ENCODE measurements at places on chromosomes 6 and 20. TPM values are rescaled to one million over a fixed set of nuclear protein-coding genes. Genes with fewer than 3 reads are reported as not detected.

DNA sequence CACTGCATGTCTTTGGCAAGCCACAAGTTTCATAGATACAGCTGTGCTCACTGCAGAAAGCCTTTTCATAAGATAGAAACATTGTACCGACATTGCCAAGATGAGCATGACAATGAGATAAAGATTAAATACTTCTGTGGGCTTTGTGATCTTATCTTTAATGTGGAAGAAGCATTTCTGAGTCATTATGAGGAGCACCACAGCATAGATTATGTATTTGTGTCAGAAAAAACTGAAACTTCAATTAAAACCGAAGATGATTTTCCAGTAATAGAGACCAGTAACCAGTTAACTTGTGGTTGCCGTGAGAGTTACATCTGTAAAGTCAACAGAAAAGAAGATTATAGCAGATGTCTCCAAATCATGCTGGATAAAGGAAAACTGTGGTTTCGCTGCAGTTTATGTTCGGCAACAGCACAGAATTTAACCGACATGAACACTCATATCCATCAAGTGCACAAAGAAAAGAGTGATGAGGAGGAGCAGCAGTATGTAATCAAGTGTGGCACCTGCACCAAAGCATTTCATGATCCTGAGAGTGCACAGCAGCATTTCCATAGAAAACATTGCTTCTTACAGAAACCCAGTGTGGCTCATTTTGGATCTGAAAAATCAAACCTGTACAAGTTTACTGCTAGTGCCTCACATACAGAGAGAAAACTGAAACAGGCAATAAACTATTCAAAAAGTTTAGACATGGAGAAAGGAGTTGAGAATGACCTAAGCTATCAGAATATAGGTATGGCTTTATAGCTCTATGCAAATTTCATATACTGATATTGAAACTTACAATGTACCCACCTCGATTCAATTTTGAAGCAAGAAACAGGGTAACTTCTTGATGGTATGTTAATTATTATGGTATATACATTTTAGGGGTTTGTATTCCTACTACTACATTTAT lies 23.9 kb upstream of the BAG2 start:
- H3K27ac ChIP-seq = no peak overlapping the region
- no peak overlapping the region for H3K4me3 ChIP-seq
- H3K4me1 ChIP-seq = no peaks in the 10 kb centered on the region
- H3K27me3 ChIP-seq = no peaks in the 10 kb centered on the region
- H3K36me3 ChIP-seq = peaks cover 39% of the 10 kb centered on the region

- no peak for DNase-seq
- no peaks in the 10 kb centered on the region for H3K36me3 ChIP-seq
Observed at GRCh38 chr20:63968928-63969760, 586 bp downstream of the ZNF512B start.

The NRSN1 gene
- total RNA-seq = 0.17 TPM

DNA sequence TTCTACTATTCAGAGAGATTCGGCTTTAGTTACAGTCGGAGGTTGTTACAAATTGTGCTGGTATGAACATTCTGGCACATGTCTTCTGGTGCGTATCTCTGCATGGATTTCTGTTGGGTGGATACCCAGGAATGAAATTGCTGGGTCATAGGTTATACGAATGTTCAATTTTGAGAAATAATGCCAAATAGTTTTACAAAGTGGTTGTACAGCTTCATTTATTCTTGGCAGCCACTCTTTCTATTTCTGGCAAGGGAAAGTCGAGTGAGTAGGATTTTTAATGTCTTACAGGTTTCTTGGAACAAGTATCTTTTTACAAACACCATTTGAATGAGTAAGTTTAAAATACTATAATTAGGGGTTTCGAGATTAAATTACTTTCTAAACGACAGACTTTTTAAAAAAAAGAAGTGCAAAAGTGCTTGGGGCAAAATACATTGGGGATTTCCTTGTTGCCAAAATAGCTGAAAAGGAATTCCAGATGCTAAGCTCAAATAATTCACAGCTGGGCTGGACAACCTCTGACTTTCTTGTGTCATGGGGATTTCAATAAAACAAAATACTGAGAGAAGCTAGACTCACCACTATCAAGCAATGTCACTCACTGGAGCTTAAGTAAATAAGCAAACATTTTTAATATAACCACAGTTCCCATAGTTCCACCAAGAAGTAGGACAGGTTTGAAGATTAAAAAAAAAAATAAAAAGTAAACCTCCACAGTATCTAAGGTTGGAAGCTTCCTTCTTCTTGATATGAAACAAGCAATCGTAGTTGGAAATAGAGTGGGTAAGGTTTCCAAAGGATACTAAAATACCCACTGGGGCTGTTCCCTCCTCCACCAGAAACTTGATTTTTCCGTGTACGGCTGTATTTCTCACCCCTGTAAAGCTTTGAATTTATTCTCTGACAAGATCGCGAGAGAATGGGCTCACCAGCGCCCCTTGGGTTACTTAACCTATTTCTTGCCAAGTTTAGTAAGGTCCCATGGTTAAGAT lies 21.6 kb upstream of the GFOD1 start:
- H3K4me1 ChIP-seq = peaks cover 24% of the 10 kb centered on the region
- peak overlapping the region; percentile 12 for H3K27ac ChIP-seq
- H3K4me3 ChIP-seq = no peak overlapping the region
- no peaks in the 10 kb centered on the region for H3K36me3 ChIP-seq
- no peaks in the 10 kb centered on the region for H3K27me3 ChIP-seq
- DNase-seq = peak; percentile 32

- no peak for DNase-seq
- no peaks in the 10 kb centered on the region for H3K36me3 ChIP-seq
- no peaks in the 10 kb centered on the region for H3K27me3 ChIP-seq
- H3K4me3 ChIP-seq = no peak overlapping the region
- H3K4me1 ChIP-seq = peaks cover 15% of the 10 kb centered on the region
- no peak overlapping the region for H3K27ac ChIP-seq
Observed at GRCh38 chr6:130671577-130671976, 155.6 kb upstream of the SMLR1 start.

DNA sequence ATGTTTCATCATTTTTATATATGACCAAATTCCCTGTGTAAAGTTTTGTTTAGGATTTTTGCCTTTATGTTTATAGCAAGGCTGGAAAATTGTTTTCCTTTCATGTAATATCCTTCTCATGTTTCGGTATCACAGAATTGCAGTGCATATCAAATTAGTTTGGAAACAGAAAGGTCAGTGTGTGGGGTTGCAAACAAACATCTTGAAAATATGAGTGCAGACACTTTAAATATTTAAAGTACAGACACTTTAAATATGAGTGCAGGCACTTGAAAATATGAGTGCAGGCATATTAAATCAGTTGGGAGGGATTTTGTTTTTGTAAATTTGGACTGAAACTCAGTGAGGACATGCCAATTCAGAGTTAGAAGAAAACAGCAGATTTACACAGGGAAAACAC lies 6.5 kb downstream of the SLPI start:
- no peaks in the 10 kb centered on the region for H3K36me3 ChIP-seq
- H3K27me3 ChIP-seq = peaks cover 12% of the 10 kb centered on the region
- no peak for DNase-seq
- no peak overlapping the region for H3K27ac ChIP-seq
- H3K4me3 ChIP-seq = no peak overlapping the region

DNA sequence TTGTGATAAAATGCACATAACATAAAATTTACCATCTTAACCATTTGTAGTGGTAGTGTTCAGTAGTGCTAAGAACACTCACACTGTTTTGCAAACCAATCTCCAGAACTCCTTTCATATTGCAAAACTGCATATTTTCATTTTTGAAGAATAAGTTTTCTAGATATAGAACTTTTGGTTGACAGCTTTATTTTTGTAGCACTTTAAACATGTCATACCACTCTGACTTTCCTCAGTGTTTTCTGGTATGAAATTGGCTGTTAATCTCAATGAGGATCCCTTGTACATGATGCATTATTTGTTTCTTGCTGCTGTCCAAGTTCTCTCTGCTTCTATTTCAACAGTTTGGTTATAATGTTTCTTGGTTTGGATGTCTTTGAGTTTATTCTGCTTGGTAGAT lies 45.1 kb upstream of the MICB start:
- H3K4me3 ChIP-seq = no peak overlapping the region
- H3K27ac ChIP-seq = no peak overlapping the region
- no peaks in the 10 kb centered on the region for H3K4me1 ChIP-seq
- DNase-seq = no peak
- no peaks in the 10 kb centered on the region for H3K36me3 ChIP-seq

The GNAS-AS1 gene
- 6.1 TPM for total RNA-seq

The TSBP1 gene
- total RNA-seq = not detected

DNA sequence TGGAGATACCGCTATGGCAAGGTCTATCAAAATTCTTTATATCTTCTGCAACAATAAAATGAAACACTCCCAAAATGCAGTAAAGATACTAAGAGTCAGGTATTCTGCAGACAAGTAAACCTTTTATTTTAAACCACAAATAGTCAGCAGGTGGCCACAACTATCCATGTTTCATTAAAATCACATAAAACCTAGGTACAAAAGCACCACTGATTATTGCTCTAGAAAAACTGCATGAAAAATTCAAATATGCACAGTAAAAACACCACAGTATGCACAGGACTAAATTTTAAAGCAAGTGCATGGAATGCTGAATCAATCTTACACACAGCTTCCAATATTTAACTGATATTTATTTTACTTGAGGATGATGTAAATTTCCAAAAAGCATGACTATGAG lies 33.3 kb downstream of the HMGN3 start:
- H3K4me3 ChIP-seq = no peak overlapping the region
- no peak for DNase-seq
- H3K4me1 ChIP-seq = peaks cover 14% of the 10 kb centered on the region
- no peaks in the 10 kb centered on the region for H3K27me3 ChIP-seq
- H3K27ac ChIP-seq = no peak overlapping the region

- H3K4me1 ChIP-seq = peaks cover 20% of the 10 kb centered on the region
- DNase-seq = no peak
- no peak overlapping the region for H3K27ac ChIP-seq
- no peak overlapping the region for H3K4me3 ChIP-seq
- no peaks in the 10 kb centered on the region for H3K27me3 ChIP-seq
Observed at GRCh38 chr6:22451962-22452361, 117.4 kb upstream of the HDGFL1 start.

GRCh38 chr20:47317127-47317895 lies 39.2 kb downstream of the ZMYND8 start:
- no peak for DNase-seq
- H3K27me3 ChIP-seq = no peaks in the 10 kb centered on the region
- peaks cover 66% of the 10 kb centered on the region for H3K4me1 ChIP-seq
- peak overlapping the region; percentile 83 for H3K4me3 ChIP-seq
- H3K27ac ChIP-seq = peak overlapping the region; percentile 98
- H3K36me3 ChIP-seq = peaks cover 12% of the 10 kb centered on the region

GRCh38 chr6:106138151-106138550 lies 52.0 kb downstream of the PRDM1 start:
- no peak overlapping the region for H3K4me3 ChIP-seq
- no peaks in the 10 kb centered on the region for H3K27me3 ChIP-seq
- no peak overlapping the region for H3K27ac ChIP-seq
- no peak for DNase-seq
- no peaks in the 10 kb centered on the region for H3K36me3 ChIP-seq
- peaks cover 26% of the 10 kb centered on the region for H3K4me1 ChIP-seq

DNA sequence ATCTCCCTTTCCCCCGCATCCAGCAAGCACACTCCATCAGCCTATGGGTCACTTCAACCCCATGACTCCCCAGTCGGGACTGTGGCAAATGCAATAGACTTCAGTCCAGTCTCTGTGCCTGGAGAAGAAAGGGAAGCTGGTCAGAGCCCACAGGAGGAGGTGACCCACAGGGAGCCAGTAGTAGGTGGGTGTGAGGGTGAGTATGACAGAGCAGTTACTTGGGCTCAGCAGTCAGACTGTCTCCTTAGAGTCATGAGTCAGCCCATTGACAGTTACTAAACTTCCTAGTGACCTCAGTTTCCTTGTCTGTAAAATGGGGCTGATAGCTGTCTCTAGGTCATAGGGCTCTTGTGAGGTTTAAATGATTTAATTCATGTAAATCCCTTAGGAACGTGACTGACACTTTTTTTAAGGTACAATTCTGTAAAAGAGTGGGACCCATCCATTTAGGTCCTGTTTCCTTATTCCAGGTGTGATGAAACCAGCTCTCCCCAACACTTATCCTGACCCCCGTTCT lies 33.9 kb upstream of the HLA-C start:
- no peak overlapping the region for H3K4me3 ChIP-seq
- no peak overlapping the region for H3K27ac ChIP-seq
- H3K27me3 ChIP-seq = peaks cover 39% of the 10 kb centered on the region
- H3K4me1 ChIP-seq = no peaks in the 10 kb centered on the region

Measured in type B pancreatic cell (in vitro differentiated cells).